Activated T-cell treated with anti-CD3 and anti-CD28 coated beads for 4 hours (primary cell): ENCODE measurements at places on chromosomes 1 and 21.

GRCh38 chr1:216749232-216749631 lies 26.0 kb upstream of the ESRRG start:
- no peak for DNase-seq

- no peak for DNase-seq
These were observed 7.5 kb downstream of the LRRC8C start for GRCh38 chr1:89640440-89640839.

- DNase-seq, result no peak
These were observed 8.4 kb upstream of the HIVEP3 start for GRCh38 chr1:41927118-41927517.

DNA sequence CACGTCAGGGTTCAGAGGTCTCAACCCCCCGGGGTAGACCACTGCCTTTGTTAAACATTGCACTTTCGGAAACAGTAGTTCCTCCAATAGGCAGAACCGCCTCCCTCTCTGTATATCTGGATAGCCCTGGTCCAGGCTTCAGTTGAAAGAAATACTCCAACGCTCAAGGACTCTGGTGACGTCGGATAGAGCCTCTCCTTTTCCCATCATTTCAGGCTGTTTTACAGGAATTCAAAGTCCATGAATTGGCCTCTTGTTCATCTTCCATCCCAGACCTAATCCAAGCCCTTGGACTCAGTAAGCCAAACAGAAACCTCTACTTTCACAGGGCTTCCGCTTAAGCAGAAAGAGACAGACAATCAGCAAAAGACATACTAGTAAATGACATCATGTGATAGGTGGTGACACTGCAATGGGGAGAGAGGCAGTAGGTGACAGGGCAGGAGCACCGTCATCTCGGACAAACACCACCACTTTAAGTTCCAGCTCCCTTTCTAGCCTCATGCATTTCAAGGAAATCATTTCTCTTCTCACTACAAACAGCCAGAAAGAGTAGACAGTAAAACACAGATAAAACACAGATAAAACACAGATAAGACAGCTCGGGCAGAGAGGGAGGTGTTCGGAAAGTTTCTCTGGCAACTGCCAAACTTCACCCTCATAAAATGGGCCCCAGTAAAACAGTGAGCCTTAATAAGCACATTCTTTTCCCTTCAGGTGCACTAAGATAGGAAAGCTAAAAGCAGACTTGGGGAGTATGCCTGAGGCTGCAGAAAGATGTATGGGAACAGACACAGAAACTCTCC lies 2.3 kb upstream of the PLA2G2A start:
- DNase-seq, result no peak

DNA sequence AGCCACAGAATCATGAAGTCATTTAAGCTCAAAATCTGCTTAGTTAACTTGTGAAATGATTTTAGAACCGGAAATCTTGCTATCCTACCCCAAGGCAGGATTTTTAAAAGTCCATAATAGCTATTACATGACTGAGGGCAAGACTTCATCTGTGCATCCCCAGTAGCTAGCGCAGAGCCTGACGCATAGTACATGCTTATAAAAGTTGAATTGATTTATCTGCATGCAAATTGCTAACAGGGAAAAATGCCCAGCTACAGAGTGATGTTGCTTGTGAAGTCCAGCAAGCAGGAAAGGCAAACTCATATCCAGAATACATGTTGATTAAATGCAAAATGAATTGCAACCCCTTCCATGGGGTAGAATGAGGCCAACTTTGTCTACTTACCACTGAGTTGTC lies 8.1 kb upstream of the MAP1LC3C start:
- DNase-seq, result no peak

DNA sequence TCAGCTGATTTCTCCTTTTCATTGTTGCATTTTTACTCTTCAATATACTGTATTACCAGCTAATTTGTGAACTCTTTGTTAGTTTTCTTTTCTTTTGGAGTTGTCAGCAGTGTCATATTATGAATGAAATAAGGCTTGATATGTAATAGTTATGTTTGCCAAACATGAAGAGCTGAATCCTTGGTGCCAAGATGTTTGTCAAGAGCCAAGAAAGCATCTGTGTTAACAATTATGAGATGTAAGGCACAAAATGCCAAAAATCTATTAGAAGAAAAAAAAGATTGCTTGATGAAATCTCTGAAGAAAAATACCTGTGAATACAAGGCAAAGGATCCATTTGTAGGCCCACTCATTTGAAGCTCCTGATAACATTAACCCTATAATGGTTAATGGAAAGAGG lies 48.4 kb upstream of the RNPC3 start:
- no peak for DNase-seq

GRCh38 chr21:45508607-45509565 lies 33.4 kb downstream of the SLC19A1 start:
- no peak for DNase-seq

DNA sequence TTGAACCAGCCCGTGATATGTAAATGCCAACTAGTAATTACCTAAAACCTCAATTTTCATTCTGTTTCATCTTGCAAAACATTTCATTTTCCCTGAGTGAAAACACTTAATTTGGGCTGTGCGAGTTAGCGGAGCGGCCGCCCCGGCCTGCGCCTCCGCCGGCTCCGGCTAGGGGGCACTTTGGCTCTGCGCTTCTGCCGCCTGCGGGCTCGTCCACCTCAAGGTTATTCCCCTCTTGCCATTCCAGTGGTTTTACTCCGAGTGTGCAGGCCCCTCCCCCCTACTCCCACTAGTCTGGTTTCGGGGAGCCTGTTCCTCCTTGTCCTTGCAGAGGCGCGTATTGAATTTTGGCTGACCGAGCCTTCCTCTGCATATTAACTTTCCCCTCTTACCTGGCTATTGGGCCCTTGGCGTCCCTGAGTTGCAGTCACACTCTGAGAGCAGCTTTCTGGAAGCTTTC lies 55.6 kb downstream of the PEX14 start:
- no peak for DNase-seq

DNA sequence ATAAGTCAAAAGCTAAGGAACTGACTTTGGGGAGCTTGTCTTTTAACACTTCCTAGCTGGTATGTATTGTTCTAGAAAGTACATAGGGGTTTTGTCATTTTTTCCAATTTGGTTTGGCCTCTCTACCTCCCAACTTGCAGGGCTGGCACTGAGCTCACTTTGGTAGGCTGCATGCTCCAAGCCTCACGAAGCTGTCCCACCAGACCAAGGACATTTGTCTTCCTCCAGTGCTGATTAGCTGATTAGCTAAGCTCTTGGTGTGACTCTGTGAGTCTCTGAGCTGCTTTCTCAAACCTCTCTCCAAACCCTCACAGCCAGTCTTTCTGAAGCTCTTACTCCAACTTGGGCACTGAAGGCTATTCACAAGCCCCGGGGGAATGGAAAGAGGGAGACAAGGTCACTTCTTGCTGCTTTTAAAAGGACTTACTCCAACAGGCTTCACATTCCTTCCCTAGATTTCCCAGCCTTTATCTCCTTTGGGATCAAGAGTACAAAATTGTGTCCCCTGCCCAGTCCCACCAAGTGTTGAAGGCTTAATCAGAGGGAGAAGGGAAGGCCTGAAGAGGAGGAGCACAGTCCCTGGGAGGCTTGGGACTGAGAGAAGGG lies 893 bp upstream of the CFAP45 start:
- no peak for DNase-seq

DNA sequence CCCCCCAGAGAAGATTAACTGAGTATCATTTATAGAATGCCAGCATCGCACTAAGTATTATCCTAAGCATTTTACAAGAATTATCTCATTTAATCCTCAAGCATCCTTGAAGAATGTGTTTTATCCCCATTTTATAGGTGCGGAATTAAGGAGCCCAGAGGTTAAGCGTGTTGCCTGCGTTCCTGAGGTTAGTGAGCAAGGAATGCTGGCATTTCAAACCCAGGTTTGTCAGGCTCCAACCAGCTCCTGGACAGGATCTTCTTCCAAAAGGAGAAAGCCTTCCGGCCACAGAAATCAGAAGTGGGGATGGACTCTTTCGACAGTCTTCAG lies 82.3 kb downstream of the SSBP3 start:
- DNase-seq, result no peak

- no peak for DNase-seq
These were observed 2.2 kb upstream of the YBX1 start for GRCh38 chr1:42680055-42680454.

DNA sequence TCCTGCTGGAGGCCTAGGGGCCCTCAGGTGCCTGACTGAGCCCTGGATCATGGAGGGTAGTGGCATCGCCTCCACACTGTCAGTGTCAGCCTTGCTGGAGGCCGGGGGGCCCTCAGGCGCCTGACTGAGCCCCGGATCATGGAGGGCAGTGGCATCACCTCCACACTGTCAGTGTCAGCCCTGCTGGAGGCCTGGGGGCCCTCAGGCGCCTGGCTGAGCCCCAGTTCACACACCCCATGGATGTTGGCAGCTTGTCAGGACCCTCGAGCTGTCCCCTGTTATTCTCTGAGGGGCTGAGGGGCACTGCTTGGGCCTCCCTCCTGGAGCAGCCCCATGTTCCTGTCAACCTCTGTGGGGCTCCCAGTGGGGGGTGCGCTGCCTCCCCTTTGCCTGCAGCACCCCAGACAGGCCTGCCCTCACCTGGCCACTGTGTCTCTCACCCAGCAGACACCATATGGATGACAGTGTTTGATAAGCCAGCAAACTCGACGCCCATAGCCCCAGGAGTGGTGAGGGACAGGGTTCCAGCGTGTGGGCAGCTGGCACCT lies 197.6 kb downstream of the LIPI start:
- no peak for DNase-seq

DNA sequence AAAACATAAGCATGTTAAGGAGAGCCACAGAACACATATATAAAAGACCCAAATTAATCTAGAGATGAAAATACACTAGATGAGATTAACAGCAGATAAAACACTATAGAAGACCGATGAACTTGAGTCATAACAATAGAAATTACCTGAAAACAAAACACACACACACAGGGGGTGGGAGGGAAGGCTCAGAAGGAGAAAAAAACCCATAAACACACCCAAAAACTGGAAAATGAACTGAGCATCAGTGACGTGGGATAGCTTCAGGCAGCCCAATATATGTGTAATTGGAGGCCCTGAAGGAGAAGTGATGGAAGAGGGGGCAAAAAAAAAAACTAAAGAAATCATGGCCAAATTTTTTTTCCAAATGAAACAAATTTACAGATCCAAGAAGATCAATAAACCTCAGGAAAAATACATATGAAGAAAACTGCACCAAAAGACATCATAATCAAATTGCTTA lies 11.4 kb downstream of the ALDH9A1 start:
- DNase-seq, result no peak

- DNase-seq, result no peak
These were observed 462.4 kb upstream of the RGS18 start for GRCh38 chr1:191695865-191696264.

GRCh38 chr1:30816211-30817076 lies 58.9 kb upstream of the LAPTM5 start:
- no peak for DNase-seq

DNA sequence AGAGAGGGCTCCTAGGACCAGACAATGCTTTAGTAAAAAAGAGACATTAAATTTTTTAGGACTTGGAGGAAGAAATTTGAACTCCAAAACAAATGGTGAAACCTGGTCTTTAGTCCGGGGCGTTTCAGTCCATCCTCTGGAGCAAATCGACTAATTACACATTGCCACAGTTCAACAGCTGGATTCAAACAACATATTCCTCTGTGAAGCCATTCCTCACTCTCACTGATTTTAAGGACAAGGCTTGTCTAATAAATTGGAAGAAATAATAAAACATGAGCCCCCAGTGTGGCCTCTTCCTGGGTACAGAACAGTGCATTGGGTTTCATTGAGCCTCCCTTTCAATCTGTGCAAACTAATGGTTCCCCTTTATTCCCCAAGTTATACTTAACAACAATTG lies 165.1 kb downstream of the UCK2 start:
- no peak for DNase-seq

DNA sequence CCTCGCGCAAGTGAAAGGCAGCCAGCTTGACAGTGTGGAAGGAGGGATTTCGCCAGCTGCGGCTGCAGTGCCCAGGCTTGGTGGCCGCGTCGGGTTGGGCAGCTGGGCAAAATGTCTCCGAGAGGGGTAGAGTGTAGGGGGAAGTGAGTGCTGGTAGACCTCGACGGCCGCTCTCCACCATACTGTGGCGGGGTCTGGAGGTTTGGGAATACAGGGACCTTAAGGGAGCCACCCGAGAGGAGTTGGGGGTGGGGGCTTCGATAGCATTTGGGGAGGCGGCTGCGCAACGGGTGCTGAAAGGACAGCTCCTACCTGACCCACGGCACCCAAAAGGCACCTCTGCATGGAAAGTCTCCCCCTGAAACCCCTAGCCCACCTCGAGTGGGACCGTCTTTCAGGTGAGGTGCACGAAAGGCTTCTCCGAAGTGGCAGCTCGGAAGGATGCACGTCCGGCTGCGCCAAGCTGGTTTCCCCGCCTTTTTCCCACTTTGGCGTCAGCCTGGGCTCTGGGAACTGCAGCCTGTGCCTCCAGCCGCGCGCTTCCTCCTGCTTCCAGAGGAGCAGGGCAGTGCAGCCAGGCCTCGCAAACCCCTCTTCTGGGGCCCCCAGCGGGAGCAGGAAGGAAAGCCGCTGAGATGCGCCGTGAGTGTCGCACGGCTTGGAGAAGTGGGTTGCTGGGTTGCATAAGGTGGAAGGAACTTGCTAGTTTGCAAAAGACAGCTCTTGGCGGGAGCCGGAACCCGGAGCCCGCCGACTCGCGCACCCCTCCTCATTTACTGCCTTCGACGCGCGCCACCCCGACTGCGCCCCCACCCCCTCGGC lies 531 bp upstream of the HMGN2 start:
- DNase-seq, result no peak

- DNase-seq, result no peak
These were observed 59.8 kb upstream of the KIF26B start for GRCh38 chr1:245094954-245095353.

GRCh38 chr1:181504399-181504842 lies 21.1 kb downstream of the CACNA1E start:
- no peak for DNase-seq

GRCh38 chr1:182257369-182258063 lies 134.1 kb downstream of the GLUL start:
- no peak for DNase-seq

- no peak for DNase-seq
These were observed 4.6 kb downstream of the LRRC3 start for GRCh38 chr21:44459712-44460440.

GRCh38 chr1:185804206-185804605 lies 70.0 kb downstream of the HMCN1 start:
- DNase-seq, result no peak

DNA sequence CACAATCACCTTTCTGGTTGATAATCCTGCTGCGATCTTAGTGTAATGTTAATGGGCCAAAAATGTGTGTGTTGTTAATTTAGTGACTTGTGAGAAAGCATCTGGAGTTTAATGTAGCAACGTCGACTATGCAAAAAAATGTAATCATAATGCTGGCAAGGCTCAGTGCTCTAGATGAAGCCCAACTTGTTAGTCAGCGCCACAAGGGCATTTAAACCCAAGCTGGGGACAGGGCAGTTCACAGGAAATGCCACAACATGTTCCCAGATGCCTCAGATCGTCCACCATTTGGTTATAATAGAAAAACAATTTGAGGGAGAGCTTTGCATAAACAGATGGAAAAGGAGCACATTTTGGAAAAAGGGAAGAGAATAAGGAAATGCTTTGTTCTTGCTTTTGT lies 585.4 kb upstream of the PLXNA2 start:
- DNase-seq, result no peak

GRCh38 chr1:154006136-154006535 lies 15.6 kb downstream of the RPS27 start:
- DNase-seq, result no peak

- DNase-seq, result no peak
These were observed 29.0 kb upstream of the ABCG1 start for GRCh38 chr21:42189860-42190485.

GRCh38 chr1:10539411-10540043 lies 64.8 kb downstream of the PEX14 start:
- DNase-seq, result no peak

GRCh38 chr1:111471538-111471937 lies 2.2 kb upstream of the C1orf162 start:
- DNase-seq, result no peak
